ENCODE measurements at places on chromosomes 12 and 14.

- DNase-seq: no peak
These were observed 283.2 kb upstream of the TBX3 start for GRCh38 chr12:114967151-114967550.

DNA sequence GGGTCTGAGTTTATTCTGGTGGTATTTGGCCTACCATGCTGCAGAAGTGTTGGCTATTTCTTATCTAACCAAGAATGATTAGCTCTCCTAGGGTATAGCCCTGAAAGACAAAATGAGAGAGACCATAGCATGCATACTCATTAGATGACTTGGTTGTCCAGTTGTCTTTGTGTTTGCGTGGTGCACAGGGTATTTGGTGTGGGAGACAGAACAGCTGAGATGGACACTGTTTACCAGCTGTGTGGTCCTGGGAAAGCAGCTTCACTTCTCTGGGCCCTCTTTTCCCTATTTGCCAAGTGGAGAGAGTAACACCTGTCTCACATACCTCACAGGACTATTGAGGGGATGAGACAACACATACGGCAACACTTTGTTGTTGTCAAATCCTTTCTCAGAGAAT lies 95.6 kb downstream of the SLC8A3 start:
- no peak for DNase-seq

DNA sequence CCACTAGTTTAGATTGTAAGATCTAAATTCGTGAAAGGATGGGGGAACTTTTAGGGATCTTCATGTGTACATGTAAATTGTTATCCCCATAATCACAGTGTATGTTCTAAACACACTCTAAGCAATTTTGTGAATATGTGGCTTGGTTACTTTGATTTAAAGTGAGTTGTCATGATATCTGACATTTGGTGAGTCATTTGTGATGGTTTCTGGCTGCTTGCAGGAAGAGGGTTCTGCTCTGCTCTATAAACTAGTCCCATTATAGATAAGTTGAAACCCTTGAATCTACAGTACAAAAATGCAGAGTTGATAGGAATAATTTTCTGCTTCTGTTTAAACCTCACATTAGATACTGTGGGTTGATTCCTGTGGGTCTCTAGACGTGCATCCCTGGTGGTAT lies 14.8 kb downstream of the GUCY2C start:
- DNase-seq: no peak

GRCh38 chr14:24875991-24876878 lies 173.7 kb downstream of the STXBP6 start:
- no peak for DNase-seq

DNA sequence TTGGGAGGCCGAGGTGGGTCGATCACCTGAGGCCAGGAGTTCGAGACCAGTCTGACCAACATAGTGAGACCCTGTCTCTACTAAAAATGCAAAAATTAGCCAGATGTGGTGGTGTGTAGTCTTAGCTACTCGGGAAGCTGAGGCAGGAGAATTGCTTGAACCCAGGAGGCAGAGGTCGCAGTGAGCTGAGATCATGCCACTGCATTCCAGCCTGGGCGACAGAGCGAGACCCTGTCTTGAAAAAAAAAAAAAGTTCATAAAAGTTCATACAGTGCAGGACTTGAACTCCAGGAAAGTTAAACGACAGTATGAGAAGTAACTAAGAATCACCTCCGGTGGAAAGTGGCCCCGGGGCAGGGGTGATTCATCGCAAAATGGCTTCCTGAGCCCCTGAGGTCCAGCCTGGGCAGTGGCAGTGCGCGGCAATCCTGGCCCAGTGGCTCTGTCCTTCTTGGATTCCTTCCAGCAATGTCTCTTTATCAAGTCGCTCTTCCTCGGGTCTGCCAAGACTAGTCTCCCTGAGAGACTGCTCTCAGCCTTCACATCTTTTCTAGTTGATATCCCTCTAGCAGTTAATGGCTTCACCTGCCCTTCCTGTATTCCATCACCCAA lies 16.7 kb upstream of the MAP1LC3B2 start:
- DNase-seq: no peak

DNA sequence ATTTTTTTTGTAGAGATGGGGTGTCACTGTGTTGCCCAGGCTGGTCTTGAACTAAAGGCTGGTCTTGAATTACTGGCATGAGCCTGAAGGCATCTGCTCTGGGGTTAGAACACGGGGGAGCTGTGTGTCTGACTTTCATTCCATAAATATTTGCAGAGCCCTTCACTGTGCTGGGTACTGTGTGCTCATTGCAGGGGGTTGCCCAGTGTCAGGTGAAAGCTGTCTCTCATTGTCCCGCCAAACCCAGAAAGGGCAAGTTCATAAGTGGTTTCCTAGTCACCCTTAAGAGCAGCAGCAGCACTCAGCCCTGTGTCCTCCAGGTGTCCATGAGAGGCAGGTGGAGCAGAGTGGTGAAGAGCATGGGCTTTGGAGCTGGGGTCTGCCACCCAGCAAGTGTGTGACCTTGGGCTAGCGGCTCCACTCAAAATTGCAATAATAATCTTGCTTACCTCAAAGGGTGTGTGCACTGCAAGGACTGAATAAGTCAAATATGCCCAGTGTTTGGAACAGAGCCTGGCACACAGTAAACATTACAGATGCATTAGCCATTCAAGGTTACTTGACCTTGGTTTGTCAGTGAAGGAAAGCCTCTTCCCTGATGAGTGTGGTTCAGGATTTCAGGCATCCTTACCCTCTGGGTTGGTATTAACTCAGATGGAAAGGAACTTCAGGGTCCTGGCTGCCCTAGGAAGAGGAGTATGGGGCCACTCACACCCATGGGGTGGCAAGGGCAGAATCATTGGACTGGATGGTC lies 4.4 kb upstream of the SMIM41 start:
- no peak for DNase-seq

- no peak for DNase-seq
These were observed 55.7 kb downstream of the METTL25 start for GRCh38 chr12:82414044-82414443.

DNA sequence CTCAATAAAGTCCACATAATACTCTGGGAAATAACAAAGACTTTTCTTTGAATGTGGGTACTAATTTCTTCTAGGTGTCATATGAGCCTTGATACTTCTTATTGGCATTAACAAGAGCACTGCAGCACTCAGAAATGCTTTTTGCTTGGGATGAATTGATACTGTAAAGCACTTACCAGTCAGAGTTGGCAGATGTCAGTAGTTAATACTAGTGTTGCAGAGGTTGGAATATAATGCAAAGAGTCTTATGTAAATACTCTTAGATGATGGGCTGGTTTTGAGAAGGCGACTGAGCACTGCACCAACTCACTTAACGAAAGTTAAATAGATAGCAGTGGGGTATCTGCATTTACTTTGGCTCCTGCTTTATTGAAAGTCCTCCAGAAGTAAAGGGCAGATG lies 25.6 kb upstream of the MBIP start:
- DNase-seq: no peak

DNA sequence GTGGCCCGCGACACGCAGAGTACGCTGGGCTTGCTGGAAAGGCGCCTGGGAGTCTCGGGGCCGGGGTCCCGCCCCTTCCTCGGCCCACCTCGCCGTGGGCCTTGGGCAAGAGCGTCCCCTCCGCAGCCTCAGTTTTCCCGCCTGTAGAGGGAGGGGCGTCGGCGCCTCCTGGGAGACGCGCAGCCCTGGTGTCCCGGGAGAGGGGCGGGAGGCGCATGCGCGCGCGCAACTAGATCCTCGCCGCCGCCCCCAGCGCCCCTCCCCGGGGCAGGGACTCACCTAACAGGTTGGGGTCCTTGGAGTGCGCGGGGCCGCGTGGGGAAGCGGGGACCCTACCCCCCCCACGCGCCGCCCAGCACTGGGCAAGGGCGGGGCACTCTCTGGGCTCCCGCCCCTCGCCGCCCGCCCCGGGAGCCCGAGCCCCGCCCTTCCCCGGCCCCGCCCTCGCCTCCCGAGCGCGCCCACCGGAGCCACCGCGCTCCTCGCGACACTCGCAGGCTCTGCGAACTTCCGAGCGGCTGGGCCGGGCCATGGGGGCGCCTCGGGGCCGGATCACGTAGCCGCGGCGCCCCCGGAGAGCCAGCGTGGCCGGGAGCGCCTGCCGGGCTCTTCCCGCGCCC lies at the start of gene KIF26A:
Gene KIF26A (plus strand): TSS at position 490 of the 620 bp plus-strand sequence. CDS start 136 bp downstream, outside the sequence.
- no peak for DNase-seq

DNA sequence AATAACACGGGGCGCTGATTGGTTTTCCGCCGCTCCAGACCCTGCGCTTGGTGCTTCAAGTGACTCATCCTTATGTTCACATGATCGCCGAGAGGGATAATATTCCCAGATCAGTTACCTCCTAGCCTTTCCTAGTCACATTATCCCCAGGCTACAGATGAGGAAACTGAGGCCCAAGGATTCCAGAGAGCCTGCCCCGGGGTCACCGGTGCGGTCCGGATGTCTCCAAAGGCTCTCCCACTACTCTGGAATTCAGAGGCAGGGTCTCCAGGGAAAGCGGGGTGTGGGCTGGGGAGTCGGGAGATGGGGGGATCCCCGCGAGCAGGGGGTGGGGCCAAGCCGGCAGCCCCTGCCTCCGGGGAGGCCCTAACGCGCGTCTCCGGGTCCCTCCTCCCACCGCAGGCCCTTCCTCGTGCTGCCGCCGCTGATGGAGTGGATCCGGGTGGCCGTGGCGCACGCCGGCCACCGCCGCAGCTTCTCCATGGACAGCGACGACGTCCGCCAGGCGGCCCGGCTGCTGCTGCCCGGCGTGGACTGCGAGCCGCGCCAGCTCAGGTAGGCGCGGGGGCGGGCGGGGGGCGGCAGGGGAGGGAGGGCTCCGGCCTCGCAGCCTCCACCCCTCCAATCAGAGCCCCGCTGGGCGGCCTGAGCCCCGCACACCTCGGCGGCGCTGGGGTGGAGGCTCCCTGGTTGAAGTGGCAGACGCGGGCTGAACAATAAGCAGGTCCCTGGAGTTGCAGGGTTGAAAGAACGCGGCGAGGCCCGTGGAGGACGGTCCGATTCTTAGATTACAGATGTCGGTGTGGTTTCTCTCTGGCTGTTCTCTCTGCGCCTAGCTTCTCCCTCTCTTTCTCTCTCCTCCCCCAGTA lies 104.6 kb upstream of the PWP1 start:
- DNase-seq: no peak

- DNase-seq: no peak
These were observed 29.6 kb upstream of the BICDL1 start for GRCh38 chr12:119959435-119959834.

DNA sequence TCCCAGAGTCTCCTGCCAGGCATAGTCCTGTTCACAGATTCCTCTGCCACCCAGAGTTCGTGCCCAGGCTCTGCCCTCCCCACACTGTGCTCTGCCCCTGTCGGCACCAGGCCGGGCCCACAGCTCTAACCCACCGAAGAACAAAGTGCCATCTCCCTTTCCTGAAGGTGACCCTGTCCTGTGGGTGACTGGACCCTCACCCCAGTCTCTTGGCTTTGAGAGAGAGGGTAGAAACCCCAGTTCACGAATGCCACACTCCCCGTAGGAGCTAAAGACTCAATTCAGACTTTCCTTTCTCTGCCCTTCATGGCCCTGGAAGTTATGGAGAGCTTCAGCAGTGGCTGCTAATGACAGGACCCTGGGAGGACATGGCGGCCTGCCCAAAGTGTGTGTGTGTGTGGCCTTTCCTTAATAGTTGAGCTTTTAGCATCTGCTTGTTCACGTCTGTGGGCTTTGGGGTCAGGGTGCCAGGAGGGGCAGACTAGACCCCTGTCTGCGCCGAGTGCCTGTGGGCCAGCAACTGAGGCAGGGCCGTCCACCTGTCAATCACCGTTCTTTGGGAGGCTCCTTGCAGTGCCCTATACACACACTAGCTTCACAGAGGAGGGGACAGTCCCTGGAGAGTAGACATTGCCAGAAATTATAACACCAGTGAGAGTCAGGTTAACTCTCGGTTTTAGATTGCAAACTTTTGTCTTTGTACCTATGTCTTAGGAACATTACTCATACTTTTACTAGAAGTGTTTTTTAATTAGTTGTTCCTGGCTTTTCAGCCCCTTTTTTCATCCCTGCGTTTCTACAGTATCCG lies 84.6 kb upstream of the DYNC1H1 start:
- no peak for DNase-seq

DNA sequence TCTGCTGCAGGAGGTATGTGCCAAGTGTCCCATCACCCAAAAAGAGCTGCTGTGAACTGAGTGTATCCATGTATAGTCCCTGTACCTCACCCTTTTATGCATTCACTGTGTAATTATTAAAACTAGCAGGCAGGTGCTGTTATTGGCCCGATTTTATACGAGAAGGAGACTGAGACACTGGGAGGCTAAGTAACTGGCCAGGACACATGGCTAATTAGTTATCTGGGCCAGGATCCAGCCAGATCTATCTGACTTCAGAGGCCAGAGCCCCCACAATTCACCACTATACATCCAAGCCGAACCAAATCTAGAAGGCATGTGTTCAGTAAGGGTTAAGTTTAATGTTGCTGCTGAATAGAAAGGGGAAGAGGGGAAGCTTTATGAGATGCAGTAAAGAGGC lies 73.4 kb downstream of the FRMD6 start:
- no peak for DNase-seq

DNA sequence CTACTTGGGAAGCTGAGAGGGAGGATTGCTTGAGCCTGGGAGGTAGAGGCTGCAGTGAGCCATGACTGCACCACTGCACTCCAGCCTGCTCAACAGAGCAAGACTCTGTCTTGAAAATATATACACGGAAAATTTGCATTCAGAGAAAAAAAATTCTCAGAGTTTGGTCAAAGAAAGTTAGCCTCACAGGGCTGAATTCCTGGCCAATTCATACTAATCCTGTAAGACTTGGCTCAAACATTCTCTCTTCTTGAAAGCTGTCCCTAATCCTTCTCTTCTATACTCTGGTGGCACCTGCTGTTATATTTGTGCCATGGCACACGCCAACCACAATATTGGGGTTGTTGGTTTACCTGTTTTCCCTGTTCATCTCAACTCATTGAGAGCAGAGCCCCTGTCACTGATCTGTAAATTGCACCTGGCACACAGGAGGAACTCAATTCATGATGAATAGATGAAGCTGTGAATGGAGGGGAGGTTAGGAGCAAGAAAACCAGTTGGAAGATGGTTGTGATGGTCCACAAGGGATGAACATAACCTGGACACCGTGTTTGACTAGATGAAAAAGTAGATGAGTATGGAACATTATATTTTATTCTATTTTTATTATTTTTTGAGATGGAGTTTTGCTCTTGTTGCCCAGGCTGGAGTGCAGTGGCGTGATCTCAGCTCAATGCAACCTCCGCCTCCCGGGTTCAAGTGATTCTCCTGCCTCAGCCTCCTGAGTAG lies 36.8 kb upstream of the SPTSSA start:
- DNase-seq: no peak

GRCh38 chr14:81450100-81450531 lies 50.0 kb upstream of the STON2 start:
- no peak for DNase-seq

- no peak for DNase-seq
These were observed 132.3 kb downstream of the RIMBP2 start for GRCh38 chr12:130583800-130584199.

DNA sequence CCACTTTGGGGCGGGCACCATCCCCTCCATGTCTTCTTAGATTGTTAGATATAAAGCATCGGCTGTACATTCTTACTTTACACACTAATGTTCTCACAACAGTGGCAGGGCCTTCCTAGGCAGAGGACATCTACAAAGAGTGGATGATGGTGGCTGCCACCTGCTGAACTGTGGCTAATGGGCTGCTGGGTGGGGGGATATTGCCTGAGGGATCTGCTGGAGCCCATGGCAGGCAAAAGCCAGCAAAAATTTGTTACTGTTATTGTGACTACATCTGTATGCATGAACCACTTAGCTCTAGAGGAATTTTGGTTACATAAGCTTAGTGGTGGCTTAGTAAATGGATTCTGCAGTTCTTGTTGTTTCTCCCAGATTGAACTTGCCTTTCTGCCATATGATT lies 52.6 kb downstream of the DIP2B start:
- DNase-seq: no peak
